Mucosa of descending colon (tissue), 3 donors: ENCODE measurements at places on chromosomes 16 and 17. TPM values are rescaled to one million over a fixed set of nuclear protein-coding genes. Genes with fewer than 3 reads are reported as not detected.

- no peak for DNase-seq
These were observed 102.5 kb downstream of the BMERB1 start for GRCh38 chr16:15536843-15537242.

GRCh38 chr17:34400301-34400931 lies 37.4 kb upstream of the CCL1 start:
- no peak for DNase-seq

DNA sequence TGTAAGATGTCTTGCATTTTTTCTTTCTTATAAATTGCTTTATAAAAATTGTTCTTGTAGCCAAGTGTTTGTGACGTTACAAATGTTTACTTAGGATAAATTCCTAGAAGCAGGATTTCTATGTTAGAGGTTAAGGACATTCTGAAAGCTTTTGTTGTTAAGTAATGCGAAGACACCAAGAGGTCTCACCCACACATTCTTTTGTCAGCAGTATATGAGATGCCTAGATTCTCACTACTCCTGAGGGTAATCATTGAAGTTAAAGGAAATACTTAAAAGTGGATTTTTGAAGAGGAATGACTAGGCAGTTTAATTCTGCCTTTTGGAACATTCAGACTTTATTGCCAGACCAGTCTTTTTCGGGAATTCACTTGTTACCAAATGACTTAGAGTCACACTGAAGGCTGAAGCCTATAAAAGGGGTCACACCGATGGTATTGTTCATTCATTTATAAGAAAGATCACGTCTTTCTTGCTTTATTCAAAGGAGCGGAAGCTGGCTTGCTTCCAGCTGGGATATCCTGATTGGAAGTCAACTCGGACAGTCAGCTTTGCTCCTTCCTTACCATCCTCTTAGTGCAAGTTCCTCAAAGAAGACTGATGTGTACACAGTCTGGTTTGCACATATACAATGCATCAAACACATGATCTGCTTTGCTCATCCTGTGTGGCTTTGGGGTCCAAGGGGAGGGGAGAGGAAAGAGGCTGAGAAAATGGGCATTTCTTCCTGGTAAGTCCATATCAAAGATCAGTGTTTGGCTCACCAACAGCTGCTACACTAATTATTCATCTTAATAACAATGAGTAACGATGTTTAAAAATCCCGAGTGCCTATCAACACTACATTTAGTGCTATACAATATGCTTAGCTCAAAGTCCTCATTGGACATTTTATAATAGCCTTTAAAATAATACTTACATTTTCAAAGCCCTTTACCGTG lies 160.0 kb downstream of the MAP2K6 start:
- DNase-seq = no peak

SLC13A5 gene
- total RNA-seq = not detected

DNA sequence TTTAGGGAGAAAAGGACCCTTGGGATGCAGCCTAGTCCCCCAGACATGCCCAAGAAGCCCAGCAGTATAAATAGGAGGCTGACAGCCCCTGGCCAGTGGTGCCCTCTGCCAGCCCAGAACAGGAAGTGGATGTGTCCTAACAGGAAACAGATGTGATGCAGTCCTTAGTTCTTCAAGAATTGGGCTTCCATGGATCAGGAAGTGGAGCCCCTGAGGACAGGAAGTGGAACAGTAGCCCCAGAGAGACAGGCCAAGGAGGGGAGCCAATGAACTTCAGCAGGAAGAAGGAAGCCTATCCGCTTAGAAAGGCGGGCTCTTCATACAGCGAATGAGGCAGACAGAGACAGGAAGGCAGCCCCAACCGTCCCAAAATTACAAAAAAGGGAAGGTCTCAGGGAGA lies 7.2 kb downstream of the CTF1 start:
- no peak for DNase-seq

LRRC75A gene
- 37.1 TPM for total RNA-seq

DNA sequence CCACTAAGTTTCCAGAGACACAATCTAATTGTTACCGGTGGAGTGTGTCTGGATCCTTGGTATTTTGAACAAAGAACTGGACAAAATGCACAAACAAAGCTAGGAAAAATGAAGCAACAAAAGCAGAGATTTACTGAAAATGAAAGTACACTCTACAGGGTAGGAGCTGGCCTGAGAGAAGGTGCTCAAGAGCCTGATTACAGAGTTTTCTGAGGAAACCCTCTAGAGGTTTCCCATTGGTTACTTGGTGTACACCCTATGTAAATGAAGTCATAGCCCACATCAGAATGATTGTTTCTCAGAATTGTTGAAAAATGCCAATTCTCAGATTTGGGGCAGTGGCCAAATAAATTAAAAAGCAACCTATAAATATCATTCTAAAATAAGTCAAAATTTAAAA lies 436.4 kb downstream of the KCNJ18 start:
- no peak for DNase-seq

- DNase-seq = peak; percentile 12
These were observed 4.3 kb upstream of the ENGASE start for GRCh38 chr17:79070266-79070880.

GRCh38 chr16:57818377-57819064 lies 16.2 kb upstream of the KIFC3 start:
- no peak for DNase-seq

GRCh38 chr16:75621170-75621477 lies 2.0 kb downstream of the ADAT1 start:
- no peak for DNase-seq

GRCh38 chr17:81831957-81832607 lies 1.0 kb downstream of the MCRIP1 start:
- DNase-seq = no peak

DNA sequence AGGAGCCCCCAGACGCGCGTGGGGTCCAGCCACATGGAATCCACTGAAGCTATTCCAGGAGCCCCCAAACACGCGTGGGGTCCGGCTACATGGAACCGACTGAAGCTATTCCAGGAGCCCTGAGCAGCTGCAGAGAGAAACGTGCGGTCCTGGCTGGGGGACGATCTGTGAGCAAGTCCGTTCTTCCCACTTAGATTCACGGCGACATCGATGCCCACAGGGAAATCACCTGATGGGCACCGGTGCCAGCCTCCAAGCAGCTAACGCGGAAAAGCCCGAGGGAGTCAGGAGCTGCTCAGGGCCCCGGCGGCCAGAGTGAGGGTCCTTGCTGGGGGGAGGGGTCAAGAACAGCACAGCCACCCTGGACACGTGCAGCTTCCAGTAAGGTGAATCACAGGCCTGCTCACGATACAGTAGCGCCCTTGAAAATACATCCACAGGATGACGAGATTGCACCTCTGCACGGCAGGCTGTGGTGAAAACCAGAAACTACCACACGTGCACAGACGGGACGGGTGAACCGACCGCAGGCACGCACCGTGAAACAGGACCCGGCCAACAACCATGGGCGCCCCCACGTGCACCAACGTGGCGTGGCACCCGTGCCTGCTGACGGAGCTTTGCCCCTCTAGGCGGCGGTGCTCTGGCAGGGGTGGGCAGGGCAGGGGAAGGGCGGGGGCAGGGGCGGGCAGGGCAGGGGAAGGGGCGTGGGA lies 77.7 kb upstream of the GNG13 start:
- no peak for DNase-seq

GRCh38 chr17:21240369-21241055 lies 12.7 kb downstream of the NATD1 start:
- no peak for DNase-seq

- DNase-seq = peak; percentile 60
These were observed 444 bp downstream of the HELZ start for GRCh38 chr17:67244431-67245072.
